ENCODE measurements at places on chromosomes 6 and 20.
A peak's percentile ranks its signal among the peaks of the same experiment; 100 is the strongest.

DNA sequence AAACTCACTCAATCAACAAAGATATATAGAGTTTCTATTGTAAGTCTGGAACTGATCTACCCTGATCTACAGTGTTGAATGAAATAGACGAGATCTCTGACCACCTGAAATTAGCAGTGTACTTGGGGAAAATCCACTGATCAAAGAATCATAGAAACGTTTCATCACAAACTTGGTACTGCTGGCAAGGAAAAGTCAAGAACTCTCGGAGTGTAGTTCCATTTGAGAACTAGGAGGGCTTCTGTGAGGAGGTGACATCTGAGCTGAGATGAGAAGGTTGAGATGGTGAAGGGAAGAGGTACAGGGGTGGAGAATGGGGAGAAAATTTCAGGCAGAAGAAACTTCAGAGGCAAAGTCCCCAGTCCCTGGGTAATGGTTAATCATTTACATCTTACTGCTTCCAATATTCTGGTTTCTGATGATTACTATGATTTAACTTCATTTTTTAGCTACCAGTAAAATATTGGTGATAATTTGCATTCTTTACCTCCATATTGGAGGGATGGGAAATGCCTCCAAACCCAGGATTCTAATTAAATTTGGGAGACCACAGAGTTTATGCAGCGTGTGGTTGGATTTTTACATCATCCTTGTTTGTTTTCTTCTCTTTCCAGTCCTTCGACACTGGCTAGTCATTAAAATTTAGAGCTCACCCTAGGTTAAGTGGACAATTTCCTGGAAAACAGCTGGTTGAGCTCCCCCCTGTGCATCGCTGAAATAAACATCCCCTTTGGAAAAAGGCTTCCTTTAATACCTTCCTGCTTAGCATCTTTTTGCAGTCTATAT lies 191.9 kb downstream of the BCAS1 start:
- no peak for DNase-seq

DNA sequence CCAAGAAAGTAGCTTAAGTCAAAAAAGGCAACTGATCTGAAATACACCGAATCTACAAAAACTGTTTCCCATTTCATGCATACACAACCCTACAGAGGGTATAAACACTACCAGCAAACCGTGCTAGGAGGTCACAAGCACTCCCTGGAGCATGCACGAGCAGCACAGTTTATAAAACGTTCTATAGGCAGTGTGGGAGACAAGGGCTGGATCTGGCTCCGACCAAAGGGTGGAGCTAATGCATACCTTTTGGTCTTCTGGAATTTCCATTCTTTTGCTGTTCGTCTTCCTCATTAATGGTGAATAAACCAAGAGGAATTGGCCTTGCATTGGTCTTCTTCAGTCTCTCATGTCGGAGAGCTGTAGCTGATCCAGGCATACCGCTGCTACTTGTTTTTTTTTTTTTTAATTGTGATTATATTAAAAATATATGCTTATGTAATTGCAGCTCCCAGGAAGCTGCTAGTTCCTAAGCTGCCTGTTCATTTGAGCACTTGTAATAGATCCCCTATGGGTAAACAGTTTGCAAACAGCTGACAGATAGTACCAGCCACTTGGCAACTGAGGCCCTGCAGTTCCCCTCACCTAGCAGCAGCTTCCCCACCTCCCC lies 24.5 kb downstream of the MAP7 start:
- DNase-seq = no peak

DNA sequence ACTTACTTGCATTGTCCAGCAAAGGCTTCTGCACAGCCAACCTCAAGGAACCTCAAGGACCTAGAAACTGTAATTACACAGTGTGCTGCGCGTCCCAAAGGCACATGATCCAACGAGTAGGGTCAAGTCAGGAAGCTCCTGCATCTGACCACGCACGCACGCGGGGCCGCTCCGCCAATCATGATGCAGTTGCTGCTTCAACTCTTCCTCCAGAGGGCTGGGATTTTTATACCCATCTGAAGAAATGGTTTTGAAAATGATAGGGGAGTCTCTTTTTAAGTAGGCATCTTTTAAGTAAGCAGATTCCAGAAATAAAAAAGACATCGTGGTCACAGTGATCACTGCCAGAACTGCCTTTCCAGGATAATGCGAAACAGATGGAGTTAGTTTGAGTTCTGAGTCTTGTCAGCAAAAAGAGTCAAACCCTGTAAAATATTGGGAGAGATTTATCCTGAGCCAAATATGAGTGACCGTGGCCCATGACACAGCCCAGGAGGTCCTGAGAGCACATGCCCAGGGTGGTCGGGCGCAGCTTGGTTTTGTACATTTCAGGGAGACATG lies 34.0 kb downstream of the KIF25 start:
- DNase-seq = no peak

DNA sequence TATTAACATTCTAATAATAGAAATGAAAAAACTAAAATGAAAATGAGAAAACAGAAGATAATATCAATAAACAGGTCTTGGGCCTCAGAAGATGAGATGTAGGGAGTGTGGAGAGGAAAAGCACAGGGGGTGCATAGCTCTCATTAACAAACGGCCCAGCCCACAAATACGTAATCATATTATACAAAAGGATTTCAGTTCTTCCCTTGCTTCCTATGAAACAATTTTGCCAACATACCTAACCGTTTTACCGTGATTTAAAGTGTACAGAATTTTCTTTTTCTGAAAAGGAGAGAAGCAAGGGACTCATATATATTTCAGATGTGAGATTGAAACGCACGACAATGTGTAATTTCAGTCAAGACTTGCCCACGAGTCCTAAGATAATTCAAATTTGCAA lies 136.0 kb downstream of the HFE start:
- peak; percentile 30 for DNase-seq

- no peak for DNase-seq
Observed at GRCh38 chr6:132969196-132969595, 154.8 kb downstream of the RPS12 start.

DNA sequence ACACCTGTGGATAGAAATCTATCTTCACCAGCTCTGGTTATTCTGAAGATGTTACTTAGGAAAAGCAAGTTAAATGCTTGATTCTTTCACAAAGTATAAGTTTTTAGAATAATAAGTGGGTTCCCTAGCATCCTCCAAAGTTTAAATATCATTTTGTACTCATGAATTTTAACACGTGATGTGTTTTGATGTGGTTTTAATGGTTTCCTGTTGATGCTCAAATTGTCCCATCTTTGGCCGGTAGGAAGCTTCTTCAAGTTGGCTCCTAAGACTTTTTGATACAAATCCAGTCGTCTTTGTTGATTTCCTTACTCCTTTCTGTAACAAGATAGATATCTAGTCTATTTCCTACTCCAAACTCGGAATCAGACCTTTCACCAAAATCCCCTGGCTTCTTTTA lies 94.5 kb upstream of the STXBP5 start:
- no peak for DNase-seq

DNA sequence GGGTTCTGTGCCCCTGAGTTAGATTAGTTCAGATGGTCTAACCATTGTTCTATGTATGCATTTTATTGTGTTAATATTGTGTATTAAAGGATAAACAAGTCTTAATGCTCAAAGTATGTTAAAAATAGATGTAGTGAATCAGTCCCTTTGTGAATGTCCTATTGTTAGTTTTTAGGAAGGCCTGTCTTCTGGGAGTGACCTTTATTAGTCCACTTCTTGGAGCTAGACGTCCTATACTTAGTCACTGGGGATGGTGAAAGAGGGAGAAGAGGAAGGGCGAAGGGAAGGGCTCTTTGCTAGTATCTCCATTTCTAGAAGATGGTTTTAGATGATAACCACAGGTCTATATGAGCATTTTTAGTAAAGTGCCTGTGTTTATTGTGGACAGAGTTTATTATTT lies 12.3 kb upstream of the HMGN4 start:
- DNase-seq = no peak

Measured in GM12865 (cell line).